ENCODE measurements at places on chromosomes 5 and 9. TPM values are rescaled to one million over a fixed set of nuclear protein-coding genes. Genes with fewer than 3 reads are reported as not detected.

Gene PCDHGC4
- 2.5 TPM for total RNA-seq

DNA sequence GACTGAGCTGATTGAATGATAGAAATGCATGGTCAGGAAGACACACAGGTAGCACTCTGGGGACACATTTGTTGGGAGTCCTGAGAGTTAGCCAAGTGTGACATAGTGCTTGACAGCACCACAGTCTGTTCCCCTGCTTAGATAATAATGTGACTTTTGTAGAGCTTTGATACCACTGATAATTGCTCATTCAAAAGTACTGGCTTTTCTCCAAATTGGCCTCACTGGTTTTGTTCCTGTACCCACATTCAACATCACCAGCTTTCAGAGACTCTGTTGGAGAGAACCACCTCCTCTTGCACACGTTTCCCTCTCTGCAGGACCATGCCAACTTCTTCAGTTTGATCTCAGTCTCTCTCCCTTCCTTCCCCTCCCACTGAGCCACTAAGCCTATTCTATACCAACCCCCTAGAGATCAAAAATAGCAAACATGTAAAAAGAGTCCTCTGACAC, 52.5 kb upstream of the IL7R start:
- H3K36me3 ChIP-seq: no peaks in the 10 kb centered on the region
- peaks cover 21% of the 10 kb centered on the region for H3K4me1 ChIP-seq
- peak overlapping the region; percentile 16 for H3K27ac ChIP-seq
- DNase-seq: peak; percentile 40
- H3K4me3 ChIP-seq: no peak overlapping the region
- no peaks in the 10 kb centered on the region for H3K27me3 ChIP-seq

DNA sequence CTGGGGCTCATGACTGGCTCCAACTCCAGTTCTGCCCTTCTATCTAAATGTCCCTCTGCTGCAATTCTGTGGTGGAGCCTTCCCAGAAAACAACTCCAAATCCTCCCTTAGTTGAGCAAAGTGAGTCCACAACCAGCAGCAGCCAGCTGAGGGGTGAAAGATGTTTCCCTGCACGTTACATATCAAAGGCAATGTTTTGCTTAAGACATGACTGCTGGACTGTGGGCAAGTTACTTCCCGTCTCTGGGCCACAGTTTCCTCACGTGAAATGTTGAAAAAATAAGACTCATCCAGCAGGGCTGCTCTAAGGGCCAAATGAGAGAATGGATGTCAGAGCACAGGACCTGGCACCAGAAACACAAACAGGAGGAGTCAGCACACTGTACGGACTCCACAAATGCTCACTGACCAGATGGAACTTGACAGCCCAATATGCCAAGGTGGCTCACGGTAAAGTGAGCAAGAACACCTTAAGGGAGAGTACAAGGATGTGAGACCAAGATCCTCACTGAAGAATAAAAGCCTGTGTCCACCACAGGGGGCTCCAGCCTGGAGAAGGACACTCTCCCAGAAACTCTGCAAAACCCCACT, 138.4 kb upstream of the ABCA1 start:
- no peak for DNase-seq
- H3K36me3 ChIP-seq: no peaks in the 10 kb centered on the region
- H3K4me1 ChIP-seq: peaks cover 16% of the 10 kb centered on the region
- no peaks in the 10 kb centered on the region for H3K27me3 ChIP-seq

Gene ZNF483
- 26.2 TPM for total RNA-seq

DNA sequence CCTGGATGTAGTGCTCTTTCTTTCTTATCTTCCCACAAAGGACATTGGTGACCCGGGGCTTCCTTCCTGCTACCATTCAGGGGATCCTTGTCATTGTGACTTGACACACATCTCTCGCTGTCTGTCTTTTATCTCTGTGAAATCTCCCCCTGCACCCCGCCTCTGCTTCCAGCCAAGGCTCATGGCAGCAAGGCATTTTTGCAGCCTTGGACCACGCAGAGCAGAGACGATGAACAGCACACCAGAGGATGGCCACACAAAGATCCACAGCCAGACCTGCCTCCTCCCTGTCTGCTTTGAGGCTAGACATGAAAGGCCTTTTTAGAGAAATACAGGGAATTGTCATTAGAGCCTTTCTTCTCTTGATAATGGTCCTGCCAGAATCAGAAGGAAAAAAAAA, 549.1 kb downstream of the CDK5RAP2 start:
- no peak for DNase-seq
- no peak overlapping the region for H3K27ac ChIP-seq
- no peak overlapping the region for H3K4me3 ChIP-seq
- no peaks in the 10 kb centered on the region for H3K27me3 ChIP-seq
- H3K4me1 ChIP-seq: no peaks in the 10 kb centered on the region
- no peaks in the 10 kb centered on the region for H3K36me3 ChIP-seq

DNA sequence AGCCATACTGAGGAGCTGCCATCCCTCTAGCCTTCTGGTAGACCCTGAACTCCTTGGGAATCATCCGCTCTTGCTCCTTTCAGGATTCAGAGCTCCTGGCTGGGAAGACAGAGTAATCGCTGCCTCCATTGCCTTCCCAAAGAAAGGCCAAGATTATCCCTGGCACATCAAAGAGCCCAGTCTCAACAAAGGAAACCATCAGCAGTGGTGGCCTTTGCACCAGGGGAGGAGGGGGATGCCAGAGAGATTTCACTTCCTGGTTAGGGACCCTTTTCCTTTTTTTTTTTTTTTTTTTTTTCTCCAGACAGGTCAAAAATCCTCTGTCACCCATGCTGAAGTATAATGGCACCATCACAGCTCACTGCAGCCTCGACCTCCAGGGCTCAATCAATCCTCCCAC, 16.0 kb upstream of the ERGIC1 start:
- DNase-seq: no peak
- H3K27ac ChIP-seq: no peak overlapping the region
- H3K36me3 ChIP-seq: no peaks in the 10 kb centered on the region
- peaks cover 14% of the 10 kb centered on the region for H3K4me1 ChIP-seq
- H3K27me3 ChIP-seq: no peaks in the 10 kb centered on the region

Gene FOXB2
- not detected for total RNA-seq

Gene FRRS1L
- total RNA-seq: 2.4 TPM

Gene SEMA5A
- total RNA-seq: 1.8 TPM

DNA sequence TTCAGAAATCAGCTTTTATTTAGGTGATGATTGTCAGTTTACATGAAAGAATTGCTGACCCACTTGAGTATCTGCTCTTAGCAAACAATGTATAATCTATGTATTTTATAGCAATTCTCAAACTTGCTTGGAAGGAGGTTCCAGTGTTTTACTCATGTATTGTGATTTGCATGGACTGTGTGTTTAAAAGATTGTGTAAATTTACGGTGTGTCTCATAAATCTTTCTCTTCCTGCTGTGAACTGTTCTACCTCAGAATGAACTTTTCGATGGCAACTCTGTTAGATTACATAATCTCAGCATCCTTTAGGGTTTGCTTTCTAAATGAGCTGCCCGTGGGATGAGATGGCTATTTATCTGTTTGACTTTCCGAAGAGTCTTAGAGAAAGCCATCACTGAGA, 122.5 kb downstream of the MEF2C start:
- DNase-seq: no peak
- H3K27me3 ChIP-seq: no peaks in the 10 kb centered on the region
- no peaks in the 10 kb centered on the region for H3K36me3 ChIP-seq
- no peak overlapping the region for H3K27ac ChIP-seq

DNA sequence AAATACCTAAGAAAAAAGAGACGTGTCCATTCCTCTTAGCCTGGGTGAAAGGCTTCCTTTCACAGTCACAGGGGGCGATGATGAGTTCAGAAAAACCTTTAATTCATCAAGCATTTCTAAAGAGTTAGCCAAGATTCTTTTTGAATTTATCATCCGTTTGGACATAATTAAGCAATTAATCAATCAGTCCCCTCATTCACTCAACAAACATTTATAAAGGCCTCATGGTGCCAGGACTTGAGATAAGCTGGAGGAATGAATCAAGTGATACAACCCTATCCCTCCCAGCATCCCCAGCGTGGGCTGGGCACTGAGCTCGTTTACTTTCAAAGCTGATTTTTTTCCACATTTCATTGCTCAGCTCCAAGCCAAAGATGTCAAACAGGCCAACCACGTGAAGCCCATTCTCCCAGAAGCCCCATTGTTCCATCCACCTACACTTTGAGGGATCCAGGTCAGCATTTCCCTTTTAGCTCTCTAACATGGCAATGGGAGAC, 140.5 kb downstream of the SLIT3 start:
- no peaks in the 10 kb centered on the region for H3K27me3 ChIP-seq
- H3K27ac ChIP-seq: peak overlapping the region; percentile 69
- H3K36me3 ChIP-seq: no peaks in the 10 kb centered on the region

DNA sequence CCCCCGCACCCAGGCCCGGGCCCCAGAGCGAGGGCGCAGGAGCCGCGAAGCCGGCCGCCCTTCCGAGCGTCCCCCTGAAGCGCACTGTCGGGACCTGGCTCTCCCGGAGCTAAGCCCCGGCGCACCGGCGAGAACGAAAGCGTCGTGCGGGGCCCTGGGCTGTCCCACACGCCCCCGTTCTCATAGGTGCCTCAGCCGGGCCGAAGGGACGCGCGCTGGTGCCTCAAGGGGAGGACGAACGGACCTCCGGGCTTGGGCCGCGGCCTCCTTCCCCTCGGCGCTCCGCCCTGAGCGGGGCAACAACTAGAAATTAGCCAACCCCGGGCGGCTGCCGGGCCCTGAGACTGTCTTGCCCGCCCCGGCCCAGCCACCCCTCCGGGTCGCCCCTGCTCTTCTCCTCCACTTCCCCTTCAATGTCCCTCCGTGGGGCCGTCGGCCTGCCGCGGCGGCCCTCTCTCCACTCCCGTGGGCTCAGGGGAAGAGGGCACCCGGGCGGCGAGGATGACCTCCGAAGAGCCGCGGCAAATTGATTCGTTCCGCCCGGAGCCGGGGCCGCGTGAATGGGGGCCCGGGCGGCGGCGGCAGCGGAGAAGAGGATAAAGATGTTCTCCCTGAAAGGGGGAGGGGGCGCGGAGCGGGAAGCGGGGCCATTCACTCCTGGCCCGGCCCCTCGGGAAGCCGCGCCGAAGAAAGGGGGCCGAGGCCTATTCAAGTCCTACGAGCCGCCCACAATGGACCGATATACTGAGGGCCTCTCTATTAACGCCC, 3.5 kb upstream of the PRDM12 start:
- H3K36me3 ChIP-seq: no peaks in the 10 kb centered on the region
- peaks cover 56% of the 10 kb centered on the region for H3K4me1 ChIP-seq
- no peak overlapping the region for H3K27ac ChIP-seq
- peak overlapping the region; percentile 29 for H3K4me3 ChIP-seq
- peaks cover 64% of the 10 kb centered on the region for H3K27me3 ChIP-seq

DNA sequence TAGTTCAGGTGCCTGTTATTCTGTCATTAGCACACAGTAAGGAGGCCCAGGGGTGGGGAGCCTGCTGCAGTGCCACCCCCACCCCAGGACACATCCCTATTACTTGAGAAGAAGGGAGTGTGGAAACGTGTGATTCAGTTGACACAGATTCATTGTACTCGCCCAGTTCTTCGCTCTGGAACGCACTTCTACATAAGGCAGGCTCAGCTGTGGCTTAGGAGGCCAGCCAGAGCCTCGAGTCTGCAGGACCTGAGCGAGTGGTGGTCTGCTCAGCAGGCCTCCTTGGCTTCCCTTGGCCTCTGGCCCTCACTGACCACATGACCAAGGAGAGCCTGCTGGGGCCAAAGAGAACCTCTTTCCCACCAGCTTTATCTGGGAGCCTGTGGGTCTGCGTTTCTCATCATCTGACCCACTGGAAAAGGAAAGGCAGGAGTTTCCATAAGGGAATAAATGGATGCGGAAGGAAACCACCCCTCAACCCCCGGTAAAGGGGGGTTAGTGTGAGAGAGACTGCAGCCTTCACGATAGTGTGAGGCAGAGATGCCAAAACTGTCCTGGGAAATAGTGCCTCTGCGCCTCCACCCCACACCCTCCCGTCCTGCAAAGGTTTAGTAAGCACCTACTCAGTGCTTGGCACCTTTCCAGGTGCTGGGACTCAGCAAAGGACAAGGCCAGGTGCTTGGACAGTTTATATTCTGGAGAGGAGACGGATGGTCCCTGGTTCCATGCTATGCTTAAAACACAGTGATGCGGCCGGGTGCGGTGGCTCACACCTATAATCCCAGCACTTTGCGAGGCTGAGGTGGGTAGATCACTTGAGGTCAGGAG, 73.7 kb downstream of the PPARGC1B start:
- DNase-seq: no peak
- H3K27ac ChIP-seq: no peak overlapping the region
- no peaks in the 10 kb centered on the region for H3K4me1 ChIP-seq

Gene OTP
- not detected for total RNA-seq

- no peaks in the 10 kb centered on the region for H3K27me3 ChIP-seq
- DNase-seq: no peak
- H3K36me3 ChIP-seq: no peaks in the 10 kb centered on the region
- no peak overlapping the region for H3K4me3 ChIP-seq
These were observed 10.8 kb downstream of the DMAC1 start for GRCh38 chr9:7788772-7789171.

Gene NOXA1
- 6.4 TPM for total RNA-seq

- no peak for DNase-seq
- H3K27ac ChIP-seq: no peak overlapping the region
- H3K4me3 ChIP-seq: no peak overlapping the region
- H3K27me3 ChIP-seq: no peaks in the 10 kb centered on the region
These were observed 183.0 kb upstream of the EFNA5 start for GRCh38 chr5:107853696-107854095.

GRCh38 chr5:72185496-72186329, 78.4 kb downstream of the MAP1B start:
- H3K27ac ChIP-seq: no peak overlapping the region
- DNase-seq: no peak
- no peaks in the 10 kb centered on the region for H3K4me1 ChIP-seq
- H3K4me3 ChIP-seq: no peak overlapping the region
- H3K27me3 ChIP-seq: no peaks in the 10 kb centered on the region
- H3K36me3 ChIP-seq: no peaks in the 10 kb centered on the region

DNA sequence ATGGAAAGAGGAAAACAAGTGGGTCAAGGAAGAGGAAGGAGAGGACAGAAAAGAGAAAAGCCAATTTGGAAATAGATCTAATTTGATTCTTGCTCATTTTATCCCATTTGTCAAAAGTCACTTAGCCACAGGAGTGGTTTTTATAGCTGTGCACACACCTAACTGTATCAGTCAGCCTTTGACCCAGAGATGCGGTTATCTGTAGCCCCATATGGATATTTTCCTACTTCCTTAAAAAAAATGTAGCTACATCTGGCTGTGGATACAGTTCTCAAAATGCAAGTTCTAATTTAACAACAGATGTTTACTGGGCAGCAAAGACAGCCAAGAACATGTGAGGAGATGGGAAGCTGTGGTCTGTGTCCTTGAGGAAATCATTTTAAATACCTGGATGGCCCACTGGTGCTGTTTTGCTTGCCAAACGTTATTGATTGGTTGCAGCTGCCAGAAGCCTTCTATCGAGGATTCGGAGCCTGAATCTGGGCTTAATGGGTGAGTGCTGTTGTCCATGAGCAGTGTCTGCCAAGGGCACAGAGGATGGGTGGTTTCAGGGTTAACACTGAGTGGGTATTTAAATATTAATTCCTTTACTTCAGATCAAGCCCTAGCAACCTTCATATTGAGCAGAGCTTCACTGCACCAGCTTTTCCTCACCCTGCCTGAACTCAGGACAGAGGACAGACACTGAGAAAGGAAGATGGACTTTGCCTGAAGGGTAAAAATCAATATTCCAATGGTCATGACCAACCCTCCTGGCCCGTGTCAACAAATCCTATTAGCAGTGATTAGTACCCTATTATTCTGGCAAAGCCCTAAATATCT, 92.2 kb downstream of the APBA1 start:
- H3K4me3 ChIP-seq: no peak overlapping the region
- H3K4me1 ChIP-seq: no peaks in the 10 kb centered on the region
- no peak overlapping the region for H3K27ac ChIP-seq
- no peaks in the 10 kb centered on the region for H3K27me3 ChIP-seq
- no peaks in the 10 kb centered on the region for H3K36me3 ChIP-seq
- no peak for DNase-seq

Gene ZNF883
- 3.0 TPM for total RNA-seq

Gene CYLC2
- total RNA-seq: not detected

Gene KLHL3
- 21.0 TPM for total RNA-seq
